ENCODE measurements at places on chromosomes 4 and X.

DNA sequence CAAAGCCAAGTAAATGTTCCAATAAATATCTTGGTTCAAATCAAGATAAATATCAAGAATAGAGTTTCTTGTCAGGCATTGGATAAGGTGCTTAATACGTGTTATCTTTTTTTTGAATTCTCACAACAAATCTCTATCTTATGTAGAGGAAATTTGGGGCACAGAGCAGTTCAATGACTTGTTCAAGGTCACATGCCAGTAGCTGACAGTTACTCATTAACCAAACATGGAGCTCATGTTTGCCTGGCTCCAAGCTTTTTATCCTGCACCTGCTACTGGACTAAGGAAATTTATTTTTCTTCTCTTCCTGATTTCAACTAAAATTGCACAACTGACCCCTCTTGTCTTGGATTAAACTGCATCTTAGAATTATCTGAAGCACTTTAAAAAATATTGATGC, 76.3 kb downstream of the ATP10D start:
- DNase-seq, result no peak

DNA sequence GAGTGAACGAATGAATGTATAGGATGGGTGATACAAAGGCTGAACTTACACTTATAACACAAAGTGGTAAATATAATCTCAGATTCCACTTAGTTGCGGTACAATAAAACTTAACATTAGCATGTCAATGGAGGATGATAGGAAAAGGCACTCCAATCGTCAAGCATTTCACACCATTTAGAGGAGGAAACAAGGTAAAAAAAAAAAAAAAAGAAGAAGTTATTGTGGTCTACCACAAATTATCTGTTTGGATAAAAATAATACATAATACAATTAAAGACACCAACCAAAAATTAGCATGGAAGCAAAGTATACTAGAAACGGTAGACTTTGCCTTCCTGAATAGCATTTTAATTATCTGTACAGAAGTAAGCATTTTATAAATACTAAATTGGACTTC, 205.5 kb downstream of the PPP3CA start:
- no peak for DNase-seq

- no peak for DNase-seq
These were observed 611.6 kb upstream of the ADGRL3 start for GRCh38 chr4:60588556-60588955.

GRCh38 chr4:89528526-89529133, 221.0 kb upstream of the GPRIN3 start:
- no peak for DNase-seq

DNA sequence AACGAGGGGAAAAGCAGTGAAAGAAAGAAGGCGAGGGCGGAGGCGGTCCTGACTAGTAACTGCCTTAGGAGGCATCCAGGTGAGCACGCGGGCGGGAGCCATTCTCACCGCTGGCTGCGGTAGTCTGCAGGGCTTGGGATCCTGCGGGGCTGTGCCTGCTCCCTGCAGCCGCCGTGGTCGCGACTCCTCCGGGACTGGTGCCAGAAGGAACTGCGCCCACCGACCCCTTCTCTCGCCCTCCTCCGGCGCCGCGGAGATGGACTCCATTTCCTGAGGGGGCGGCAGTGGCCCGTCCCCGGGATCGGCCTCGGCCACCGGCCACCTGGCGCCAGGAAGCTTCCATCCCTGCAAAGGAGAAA, 543 bp downstream of the NFXL1 start:
- peak; percentile 32 for DNase-seq

- no peak for DNase-seq
These were observed 598.5 kb downstream of the CENPC start for GRCh38 chr4:66946761-66947160.

- peak; percentile 21 for DNase-seq
These were observed 1.8 kb downstream of the CCDC22 start for GRCh38 chrX:49237060-49237459.

DNA sequence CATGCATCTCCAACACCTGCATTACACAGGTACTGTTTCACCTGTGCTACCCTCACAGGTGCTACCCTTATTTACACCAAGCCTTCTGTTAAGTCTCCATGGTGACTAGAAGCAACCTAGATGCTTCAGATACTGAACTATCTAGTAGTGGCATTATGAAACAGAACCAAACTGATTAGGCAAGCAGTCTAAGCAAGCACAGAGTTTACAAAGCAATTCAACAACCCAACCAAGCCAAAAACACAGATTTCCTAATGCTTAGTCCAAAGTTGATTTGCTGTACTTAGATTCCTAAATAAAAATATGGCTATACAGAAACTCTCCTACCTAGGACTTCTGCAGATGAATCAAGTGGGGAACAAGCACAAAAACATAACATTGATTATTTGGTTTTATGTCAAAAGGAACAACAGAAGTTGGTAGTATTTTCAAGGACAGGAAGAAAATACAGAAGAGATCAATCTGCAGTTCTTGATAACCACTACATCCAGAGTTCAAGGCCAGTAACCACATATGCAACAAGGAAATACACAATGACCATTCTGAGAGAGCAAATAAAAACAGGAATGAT, 3.2 kb downstream of the TAPT1 start:
- no peak for DNase-seq

GRCh38 chr4:140335076-140335475, 38.4 kb upstream of the SCOC start:
- DNase-seq, result no peak

DNA sequence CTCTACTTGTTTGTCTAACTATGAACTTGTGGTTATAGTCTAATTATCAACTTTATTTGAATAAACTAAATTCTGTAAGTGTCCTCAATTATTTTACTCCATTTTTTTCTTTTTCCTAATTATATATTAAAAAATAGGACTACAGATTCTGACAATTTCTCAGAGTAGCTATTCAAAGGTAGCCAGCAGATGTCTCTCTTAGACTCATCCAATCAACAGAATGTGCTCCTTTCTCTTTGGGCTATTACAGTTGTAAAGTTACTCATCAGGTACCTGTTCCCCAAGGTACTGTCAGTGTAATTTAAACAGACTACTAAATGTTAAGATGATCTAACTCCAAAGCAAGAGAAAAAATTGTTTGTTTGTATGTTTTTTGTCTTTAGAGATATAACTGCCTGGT, 248.6 kb downstream of the PCDH18 start:
- no peak for DNase-seq

- no peak for DNase-seq
These were observed 5.1 kb downstream of the RAB33B start for GRCh38 chr4:139458999-139459398.

DNA sequence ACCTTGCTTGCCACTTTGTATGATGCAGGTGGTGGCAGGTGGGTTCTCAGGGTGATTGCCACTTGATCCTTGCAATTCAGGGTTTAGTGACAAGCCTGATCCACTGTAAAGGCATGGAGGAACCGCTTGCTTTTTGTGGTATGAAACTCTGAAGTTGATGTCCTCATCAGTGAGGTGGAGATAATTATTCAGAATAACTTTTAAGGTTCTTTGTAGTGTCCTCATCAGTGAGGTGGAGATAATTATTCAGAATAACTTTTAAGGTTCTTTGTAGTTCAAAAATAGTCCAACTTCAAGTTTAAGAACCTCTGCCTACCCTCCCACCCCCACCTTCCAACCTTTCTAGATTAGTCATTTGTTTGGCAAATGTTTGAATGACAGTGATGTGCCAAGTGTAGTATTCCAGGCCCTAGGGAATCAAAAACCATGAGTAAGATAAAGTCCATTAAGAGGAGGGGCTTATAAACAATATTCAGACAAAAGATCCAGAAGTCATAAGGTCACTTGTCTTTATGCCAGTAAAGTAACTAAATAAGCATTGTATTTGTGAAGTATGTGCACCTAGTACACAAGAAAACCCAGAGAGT, 51.2 kb downstream of the DCUN1D4 start:
- no peak for DNase-seq

DNA sequence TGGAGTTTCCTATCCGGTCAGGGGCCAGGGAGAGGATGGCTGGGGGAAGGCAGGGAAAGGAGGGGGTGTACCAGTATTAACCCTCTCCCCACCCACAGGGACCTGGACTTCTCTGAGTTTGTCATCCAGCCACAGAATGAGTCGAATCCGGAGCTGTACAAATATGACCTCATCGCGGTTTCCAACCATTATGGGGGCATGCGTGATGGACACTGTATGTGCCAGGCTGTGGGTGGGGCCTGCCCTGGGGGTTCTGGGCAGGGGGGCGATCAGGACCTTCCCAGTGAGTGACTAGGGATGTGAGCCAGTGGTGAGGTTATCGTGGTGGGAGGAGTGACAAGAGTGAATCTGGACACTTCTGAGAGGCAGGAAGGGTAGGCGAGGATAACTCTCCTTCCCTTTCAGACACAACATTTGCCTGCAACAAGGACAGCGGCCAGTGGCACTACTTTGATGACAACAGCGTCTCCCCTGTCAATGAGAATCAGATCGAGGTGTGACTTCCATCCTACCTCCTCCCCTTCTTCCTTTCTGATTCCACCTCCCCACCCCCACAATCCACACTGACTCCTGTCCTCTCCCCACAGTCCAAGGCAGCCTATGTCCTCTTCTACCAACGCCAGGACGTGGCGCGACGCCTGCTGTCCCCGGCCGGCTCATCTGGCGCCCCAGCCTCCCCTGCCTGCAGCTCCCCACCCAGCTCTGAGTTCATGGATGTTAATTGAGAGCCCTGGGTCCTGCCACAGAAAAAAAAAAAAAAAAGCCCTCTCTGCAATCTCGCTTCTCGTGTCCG, 14.6 kb downstream of the USP11 start:
- no peak for DNase-seq

DNA sequence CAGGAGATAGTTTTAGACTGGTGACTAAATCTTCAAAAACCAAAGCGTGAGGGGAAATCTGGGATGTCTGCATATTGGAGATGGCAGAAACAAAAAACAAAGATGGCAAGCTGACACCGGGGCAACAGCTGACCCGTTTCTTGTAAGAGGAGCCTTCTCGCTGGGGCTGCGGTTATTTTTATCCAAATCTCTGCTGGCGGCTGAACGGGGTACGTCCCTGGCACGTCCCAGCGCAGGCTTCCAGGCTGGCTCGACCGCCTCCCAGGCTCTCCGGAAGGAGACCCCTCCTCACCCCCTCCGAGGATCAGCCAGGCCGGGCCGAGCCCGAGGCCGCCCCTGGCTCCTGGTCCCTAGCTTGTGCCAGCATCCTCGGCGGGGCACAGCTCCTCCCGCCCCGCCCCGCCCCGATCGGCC, 403 bp downstream of the SGCB start:
- no peak for DNase-seq

DNA sequence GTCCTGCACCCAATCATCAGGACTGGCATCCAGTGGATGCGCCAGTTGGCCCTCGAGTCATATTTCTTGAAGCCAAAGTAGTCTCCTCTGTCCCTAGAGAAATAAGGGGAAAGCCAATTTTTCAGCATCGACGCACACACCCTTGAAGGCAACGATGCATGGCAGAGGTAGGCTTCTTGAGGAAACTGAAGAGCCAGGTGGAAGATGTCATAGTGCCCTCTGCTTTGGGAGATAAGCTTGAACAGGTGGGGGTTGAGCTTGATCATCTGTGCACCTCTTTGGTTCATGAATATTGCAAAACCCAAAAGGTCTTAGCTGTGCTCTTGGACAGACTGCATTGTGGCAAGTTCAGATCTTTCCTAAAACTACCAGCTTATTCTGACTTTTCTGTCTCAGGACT, 34.6 kb upstream of the WDR1 start:
- no peak for DNase-seq

GRCh38 chrX:49829016-49829415, at the start of gene PAGE4:
Gene PAGE4 (plus strand): TSS chrX:49829303. CDS start chrX:49830429, 1,126 bp downstream.
- no peak for DNase-seq

DNA sequence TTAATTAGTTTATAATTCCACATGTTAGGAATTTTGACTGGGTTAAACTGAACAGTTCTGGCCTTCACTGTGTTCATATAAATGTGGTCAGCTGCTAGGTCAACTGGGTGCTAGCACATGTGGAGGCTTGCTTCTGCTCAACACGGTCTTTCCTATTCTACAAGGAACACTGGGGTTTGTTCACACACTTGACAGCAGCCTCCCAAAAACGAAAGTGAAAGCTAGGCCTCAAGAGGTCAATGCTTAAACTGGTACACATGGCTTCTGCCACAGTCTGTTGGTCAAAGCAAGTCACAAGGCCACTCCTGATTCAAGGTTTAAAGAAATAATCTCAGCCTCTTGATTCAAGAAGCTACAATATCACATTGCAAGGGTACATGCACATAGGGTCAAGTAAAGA, 126.5 kb downstream of the QDPR start:
- DNase-seq, result peak; percentile 18

GRCh38 chr4:61152433-61152832, 47.7 kb upstream of the ADGRL3 start:
- no peak for DNase-seq
